ENCODE measurements at places on chromosomes 3 and 15. TPM values are rescaled to one million over a fixed set of nuclear protein-coding genes. Genes with fewer than 3 reads are reported as not detected.

The P2RY14 gene
- total RNA-seq = not detected

The KNG1 gene
- not detected for total RNA-seq

DNA sequence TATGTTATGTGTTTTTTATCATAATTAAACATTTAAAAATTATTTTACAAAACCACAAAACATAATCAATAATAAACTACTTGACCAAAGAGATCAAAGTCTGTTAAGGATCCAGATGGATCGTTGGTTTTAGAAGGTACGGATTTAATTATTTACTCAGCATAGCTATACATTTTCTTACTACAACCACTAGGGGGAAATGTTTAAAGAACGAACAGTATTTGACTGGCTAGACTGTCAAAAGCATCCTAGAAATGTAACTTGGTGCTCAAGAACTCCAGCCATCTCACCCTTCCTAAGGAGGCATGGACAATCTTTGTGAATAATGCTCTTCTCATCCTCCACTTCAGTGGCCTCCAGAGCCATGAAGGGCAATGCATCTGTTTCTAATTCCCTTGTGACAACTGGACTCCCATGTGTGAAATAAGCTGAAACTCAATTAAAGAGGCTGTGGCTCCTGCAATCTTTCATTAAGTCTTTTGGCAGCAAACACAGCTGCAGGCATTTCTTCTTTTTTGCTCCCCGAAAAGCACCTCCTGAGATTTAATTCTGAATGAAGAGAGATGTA, 94.7 kb upstream of the TUSC7 start:
- peak; percentile 26 for DNase-seq

DNA sequence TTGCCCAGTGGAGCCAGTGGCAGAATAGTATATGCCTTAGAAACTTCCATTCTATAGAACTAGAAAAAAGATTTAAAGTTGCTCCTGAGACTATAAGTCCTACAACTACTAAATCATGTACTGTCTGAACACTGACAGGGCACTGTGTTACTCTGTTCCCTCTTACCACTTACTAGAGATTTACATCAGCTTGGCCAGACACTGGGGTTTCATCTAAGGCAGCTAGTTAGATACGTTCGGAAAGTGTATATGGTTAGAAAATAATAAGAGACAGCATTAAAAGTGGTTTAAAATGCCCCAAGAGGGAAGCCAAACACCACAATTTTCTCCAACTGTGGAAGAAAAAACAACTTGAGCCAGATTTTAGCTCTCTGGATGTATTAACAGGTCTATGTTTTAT, 97.1 kb downstream of the FBN1 start:
- DNase-seq = no peak

GRCh38 chr3:177336873-177337450, 139.7 kb upstream of the TBL1XR1 start:
- DNase-seq = peak; percentile 27

DNA sequence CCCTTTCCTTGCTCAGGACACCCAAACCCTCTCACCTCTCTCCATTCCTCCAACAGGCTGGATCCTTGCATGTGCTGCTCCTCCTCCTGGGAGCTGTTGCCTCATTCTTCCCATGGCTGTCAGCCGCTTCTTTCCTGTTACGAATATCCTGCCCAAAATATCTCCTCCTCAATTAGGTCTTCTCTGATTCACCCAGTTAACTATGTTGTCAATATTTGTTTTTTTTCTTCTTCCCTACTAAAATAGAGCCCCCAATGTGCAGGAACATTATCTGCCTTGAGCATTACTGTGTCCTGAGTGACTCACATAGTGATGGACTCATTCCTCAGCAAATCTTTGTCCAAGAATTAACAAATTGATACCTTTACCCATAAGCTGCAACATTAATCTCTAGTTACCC, 357.2 kb downstream of the CLSTN2 start:
- DNase-seq = no peak

- DNase-seq = no peak
These were observed 4.0 kb downstream of the TMEM89 start for GRCh38 chr3:48617559-48617958.
